Ovary (tissue), 10 donors: ENCODE measurements at places on chromosomes 6 and 20. TPM values are rescaled to one million over a fixed set of nuclear protein-coding genes. Genes with fewer than 3 reads are reported as not detected.

The GSTA3 gene
- total RNA-seq, result 9.3 TPM

The GJA10 gene
- not detected for total RNA-seq

The MYT1 gene
- 0.25 TPM for total RNA-seq

The RIPOR3 gene
- 1.3 TPM for total RNA-seq

DNA sequence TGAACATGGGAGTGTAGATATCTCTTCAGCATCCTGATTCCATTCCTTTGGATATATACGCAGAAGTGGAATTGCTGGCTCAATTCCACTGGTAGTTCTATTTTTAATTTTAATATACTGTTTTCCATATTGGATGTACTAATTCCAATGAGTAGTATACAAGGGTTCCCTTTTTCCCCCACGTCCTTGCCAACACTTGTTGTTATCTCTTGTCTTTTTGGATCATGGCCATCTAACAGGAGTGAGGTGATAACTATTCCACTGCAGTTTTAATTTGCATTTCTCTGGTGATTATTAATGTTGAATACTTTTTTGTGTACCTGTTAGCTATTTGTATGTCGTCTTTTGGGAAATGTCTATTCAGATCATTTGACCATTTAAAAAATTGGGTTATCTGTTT lies 91.5 kb downstream of the ZFAND3 start:
- DNase-seq, result no peak

DNA sequence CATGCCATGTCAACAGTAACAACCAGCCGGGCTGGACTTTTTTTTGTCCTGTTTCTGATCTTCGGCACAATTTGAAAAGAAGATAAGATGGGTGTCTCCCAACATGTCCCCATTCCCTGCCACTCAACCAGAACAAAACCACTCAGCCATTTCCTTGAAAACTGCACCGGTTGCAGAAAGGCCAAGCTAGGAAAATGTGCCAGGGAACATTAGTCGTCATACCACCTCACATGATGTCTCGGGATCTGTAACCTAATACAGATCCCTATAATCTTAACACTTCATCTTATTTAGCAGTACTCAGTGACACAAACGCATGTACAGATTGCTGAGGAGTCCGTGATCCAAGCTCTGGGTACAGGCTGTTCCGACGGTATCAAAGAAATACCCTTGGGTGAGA lies 46.5 kb downstream of the ALDH8A1 start:
- no peak for DNase-seq

DNA sequence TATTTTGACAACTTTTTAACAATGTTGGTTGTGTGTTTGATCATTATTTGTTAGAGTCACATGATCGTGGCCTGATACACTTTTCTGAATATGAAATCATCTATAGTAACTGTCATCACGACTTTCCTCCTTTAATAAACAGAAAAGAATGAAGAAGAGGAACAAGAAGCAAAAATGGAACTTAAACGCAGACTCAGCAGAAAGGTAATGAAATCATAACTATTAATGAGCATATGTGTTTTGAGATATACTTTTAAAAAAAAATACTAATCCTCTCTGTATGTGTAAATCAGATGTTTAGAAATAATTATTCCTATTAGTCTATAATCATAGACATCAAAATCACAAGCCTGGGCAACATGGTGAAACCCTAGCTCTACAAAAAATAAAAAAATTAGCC lies 60.1 kb upstream of the LTV1 start:
- DNase-seq, result no peak

DNA sequence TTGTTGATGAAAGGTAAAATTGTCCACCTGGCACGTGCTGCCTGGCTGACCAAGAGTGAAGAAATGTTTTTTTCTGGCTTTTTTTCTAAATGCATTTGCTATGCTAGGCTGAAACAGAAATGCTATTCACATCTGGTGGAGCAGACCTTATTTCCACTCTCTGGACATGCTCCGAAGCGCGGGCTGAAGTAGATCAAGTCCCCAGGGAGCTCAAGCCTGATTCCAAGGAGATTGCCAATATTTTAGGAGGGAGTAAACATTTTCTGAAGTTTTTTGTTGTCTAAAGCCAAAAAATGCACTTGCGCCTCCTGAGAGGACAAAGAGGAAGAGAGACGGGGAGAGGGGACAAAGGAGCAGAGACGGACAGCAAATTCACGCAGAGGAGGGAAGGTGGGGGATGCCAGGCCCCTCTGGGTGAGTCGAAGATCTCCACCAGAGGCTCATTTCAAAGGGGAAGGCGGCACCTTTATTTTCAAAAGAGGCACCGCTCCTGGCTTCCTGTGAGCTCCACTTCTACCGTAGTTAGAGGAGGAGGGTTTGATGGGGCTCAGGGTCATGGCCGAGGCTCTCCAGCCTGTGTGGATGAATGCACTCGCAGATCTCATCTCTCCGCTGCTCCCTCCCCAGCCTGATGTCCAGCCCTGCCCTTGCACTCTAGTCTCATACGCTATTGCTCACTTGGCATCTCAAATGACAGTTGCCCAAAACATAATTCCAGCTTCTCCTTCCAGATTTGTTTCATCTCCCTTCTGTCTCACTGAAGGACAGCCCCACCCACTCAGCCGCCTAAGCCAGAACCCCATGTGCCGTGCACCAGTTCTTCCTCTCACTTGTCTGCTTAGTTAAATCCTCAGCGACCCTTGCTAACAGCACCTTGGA lies 23.1 kb upstream of the SMOC2 start:
- DNase-seq, result peak; percentile 68

DNA sequence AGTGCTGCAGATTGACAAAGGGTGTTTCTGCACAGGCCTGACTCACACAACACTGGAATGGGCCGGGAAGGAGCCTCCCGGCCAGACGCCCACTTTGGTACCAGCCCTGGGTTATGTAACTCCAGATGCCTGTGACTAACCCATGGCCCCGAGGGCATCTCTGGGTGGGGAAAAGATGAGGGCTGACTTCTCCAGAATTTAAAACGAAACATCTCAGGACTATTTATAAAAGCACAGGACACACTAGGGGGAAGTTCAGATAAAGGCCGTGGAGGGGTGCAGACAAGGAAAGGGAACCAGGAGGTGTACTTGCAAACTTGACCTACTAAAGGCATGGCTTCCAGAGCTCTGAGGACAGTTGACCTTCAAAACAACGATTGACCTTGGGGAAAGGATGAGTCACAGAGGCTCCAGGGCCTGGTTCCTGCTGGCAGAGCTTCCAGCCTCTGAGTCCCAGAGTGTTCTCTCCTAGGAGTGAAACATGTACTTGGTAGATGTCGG lies 196.9 kb downstream of the NFATC2 start:
- DNase-seq, result no peak

DNA sequence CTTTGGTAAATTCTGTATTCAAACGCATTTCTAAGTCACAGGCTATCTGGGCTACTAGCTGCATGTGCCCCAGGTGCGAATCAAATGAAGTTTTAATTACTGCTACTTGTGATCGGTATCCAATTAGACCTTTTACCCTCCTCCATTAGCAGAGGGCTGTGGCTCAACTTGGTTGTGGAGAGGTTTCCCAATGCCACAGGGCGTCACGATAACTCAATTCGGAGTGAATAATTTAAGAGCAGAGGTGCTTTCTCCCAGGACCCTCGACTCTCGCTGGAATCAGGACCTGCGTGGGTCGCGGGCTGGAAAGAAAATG lies 640 bp downstream of the SAYSD1 start:
- no peak for DNase-seq

DNA sequence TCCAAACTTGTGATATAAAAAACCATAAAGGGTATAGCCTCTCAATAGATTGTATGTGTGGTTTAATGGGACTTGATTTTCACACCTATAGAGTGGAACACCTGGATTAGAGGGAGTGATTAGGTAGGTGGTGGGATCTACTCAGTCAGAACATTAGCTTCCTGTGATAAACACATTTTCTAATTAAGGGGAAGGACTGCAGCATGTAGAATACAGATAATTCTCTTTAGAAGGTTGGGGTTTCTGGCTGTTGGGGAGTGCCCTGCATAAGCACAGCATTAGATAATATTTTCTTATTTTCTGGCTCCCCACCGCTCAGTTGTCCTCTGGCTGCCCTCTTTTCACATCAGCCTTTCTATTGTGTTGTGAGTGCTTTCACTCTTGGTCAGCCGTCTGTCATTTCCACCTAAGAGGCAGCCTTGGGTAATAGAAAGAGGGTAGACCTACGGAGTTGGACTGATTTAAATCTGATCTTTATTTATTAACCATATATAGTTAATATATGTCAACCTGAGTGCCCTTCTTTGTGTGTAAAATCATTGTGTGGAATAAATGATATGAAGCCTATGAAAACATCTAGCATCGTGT lies 8.0 kb downstream of the CSE1L start:
- no peak for DNase-seq

- peak; percentile 65 for DNase-seq
Observed at GRCh38 chr20:45842169-45842812, 8.7 kb downstream of the SNX21 start.

DNA sequence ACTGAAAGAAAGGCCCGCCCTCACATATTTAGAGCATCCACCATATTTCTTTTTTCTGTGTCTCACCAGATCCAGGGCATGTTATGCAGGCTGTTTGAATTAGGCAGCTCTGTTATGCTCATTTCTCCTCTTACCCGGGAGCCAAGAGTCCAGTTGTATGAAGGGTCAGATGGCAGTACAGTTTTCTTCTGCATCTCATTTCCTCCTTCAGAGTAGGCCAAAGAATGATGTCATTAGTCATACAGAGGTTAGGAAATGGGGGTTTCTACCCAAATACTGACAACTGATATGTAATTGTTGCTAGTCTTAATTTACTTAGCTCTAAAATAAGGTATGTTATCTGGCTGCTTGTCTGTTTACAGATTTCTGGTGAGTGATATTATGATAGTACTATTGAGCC lies 130.8 kb downstream of the SOBP start:
- no peak for DNase-seq
